Right atrium auricular region (tissue), 2 donors: ENCODE measurements at places on chromosomes 4 and X. TPM values are rescaled to one million over a fixed set of nuclear protein-coding genes. Genes with fewer than 3 reads are reported as not detected.

The CENPVL1 gene
- total RNA-seq = not detected

The RAB9B gene
- total RNA-seq = 21.1 TPM

The NEUROG2 gene
- total RNA-seq = not detected

The ITIH6 gene
- not detected for total RNA-seq

The PABPC5 gene
- 2.8 TPM for total RNA-seq

The SERTM2 gene
- not detected for total RNA-seq

The MAGEA12 gene
- not detected for total RNA-seq

The FREM3 gene
- not detected for total RNA-seq

The FMR1NB gene
- not detected for total RNA-seq

DNA sequence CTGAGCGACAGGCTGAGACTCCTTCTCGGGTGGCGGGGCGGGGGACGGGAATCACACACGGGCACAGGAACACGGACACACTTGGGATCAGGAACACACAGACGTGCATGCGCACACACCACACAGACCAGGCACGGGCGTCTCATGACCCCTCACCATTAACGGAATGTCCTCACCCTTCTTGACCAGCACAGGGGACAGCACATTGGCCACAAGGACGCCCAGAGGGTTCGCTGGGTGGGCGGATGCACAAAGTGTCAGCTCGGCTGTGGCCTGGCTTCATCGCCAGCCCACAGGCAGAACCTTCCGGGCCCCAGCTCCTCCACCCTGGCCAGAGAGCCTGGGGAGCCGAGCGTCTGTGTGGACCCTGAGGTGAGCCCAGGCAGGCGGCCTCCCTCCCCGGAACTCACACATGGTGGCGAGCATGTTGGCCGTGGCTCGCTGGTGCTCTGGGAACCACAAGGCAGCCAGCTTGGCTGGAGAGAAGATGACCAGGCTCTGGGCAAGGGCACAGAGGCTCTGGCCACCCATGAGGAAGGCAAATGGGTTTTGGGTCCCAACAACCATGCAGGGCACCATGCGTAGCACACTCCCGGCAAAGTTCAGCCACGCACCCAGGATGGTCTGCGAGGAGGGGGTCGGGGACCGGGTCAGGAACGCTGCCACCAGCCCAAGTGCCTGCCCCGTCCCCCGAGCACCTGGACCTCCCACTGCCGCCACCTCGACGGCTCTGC lies 3.1 kb downstream of the SLC49A3 start:
- no peak for DNase-seq

- DNase-seq = no peak
These were observed 25.5 kb downstream of the SMIM14 start for GRCh38 chr4:39613093-39613656.

- DNase-seq = no peak
These were observed 29.8 kb upstream of the MAGEA11 start for GRCh38 chrX:149682031-149682430.

- no peak for DNase-seq
These were observed 7.3 kb downstream of the EMCN start for GRCh38 chr4:100510551-100510950.

- no peak for DNase-seq
These were observed 8.0 kb downstream of the GPM6B start for GRCh38 chrX:13808865-13809264.

GRCh38 chrX:45554736-45555135 lies 354.1 kb upstream of the DIPK2B start:
- DNase-seq = no peak

GRCh38 chr4:111977419-111977965 lies 167.8 kb upstream of the FAM241A start:
- DNase-seq = no peak

DNA sequence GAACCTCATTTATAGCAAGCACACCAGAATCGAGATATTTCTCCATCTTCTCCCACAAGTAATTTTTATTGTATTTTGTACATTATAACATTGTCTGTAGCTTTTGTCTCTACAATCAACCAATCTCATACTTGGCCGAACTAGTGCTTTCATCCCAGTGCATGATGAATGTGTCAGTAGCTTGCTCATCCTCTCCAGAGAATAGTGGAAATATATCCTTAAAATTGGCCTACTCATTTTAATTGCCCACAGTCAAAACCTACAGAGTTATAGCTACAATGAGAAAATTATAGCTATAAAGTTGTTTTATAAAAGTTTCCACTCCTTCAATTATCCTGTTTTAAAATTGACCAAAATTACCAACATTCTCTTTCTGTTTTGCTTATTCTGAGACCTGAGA lies 103.8 kb downstream of the MAPK10 start:
- no peak for DNase-seq

DNA sequence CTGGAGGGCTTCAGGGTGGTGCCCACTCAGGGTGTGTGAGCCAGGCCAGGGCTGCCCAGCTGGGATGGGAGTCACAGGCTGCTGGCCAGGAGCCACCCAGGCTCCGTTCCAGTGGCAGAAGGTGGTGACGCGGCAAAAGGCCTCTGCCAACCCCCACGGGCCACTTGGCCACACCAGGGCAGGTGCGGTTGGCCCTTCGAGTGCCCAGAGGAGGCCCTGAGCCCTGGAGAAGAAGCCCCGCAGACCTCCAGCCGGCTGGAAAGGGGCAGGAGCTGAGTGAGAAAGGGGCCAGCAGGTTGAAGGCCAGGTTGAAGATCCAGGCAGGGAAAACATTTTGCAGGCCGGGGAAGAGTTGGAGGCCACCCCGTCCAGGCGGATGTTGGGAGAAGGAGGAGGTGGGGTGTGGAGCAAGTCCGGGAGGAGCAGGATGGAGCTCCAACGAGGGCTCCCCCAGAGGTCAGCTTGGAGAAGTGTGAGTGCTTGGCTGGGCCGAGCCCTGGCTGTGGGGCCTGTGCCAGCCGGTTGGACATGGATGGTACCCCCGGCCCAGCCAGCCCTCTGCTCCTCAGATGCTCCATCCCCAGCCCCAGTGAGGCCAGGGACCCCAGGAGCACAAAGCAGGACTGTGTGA lies 2.8 kb upstream of the CPLX1 start:
- DNase-seq = no peak

- no peak for DNase-seq
These were observed 5.5 kb upstream of the HSPA4L start for GRCh38 chr4:127776620-127777019.

DNA sequence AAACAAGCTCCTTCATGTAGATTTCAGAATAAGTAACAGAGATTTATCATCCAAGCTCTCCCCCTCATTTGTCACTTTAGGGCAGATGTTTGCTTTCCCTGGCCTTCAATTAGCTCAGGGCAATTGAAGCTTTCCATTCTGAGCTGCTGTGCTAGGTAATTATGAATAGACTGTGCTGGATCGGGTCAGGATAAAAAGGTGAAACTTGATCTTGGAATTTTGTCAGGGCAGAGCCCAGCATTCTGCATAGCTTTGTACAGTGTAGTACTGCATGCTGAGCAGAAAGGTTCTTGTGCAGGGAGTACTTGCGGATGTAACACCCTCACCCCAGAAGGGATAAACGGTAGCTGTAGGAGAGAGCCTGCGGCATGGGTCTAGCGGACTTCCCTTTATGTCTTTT lies 64.0 kb upstream of the CLDN34 start:
- no peak for DNase-seq

DNA sequence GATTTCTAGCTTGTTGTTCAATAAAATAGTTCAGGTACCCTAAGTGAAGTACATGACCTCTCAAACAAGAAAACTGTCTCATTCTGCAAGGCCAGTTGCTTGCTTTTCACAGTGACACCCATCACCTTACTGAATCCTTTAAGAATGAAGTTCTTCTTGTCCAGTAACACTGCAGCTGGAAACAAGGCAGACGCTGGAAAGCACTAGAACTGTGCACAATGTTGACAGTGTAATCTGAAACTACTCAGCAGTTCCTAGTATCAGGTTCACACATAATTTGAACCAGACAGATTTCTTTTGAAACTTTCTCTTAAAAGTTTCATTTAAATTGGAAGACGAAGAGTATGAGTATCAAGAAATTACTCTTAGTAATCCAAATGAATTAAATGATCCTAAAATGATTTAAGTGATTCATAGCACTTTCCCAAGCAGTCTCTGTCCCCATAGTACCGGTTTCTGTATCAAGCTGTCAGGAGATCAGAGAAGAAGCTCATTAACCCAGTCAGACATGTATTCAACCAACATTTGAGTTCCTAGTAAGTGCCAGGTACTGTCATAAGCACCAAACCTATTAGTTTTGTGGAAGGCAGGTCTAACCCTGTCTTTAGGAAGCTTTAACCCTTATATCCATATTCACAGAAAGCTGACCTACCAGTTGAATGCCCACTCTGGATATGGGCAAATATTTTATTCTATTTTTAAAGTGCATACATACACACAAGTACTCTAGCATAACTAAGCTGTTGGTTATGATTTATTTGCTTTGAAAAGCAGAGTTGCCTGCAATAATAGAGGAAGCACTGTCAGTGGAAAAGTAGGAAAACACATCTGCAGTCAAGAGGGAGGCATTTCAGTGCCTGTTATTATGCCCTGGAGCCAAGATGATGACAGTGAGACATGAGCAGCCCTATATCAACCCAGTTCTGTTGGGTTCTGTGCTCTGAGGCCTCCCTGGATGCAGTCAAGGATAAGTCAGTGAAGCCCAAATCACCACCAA lies 63.6 kb downstream of the PALLD start:
- DNase-seq = no peak

DNA sequence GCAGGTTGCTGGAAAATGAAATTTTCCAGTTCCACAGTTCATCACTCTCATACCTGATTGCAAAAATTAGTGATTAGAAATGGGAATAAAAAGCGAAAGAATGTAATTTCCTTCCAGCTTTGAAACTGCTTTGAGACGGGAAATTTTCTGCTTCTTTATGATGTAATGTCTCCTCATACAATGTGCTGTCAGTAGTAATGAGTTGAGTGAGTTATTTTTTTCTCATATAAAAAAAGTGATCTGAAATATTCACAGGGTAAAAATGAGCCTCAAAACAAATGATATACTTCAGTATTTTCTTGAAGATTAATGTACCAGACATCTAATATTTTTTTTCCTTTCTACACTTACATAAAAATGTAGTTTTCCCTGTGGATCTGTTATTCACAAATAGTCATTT lies 179.1 kb upstream of the FAT4 start:
- DNase-seq = no peak

GRCh38 chr4:124018383-124019317 lies 622.1 kb downstream of the SPRY1 start:
- peak; percentile 82 for DNase-seq

GRCh38 chrX:72387247-72387646 lies 81.5 kb upstream of the CITED1 start:
- no peak for DNase-seq

- DNase-seq = no peak
These were observed 79.2 kb downstream of the RTL5 start for GRCh38 chrX:72052415-72053090.

DNA sequence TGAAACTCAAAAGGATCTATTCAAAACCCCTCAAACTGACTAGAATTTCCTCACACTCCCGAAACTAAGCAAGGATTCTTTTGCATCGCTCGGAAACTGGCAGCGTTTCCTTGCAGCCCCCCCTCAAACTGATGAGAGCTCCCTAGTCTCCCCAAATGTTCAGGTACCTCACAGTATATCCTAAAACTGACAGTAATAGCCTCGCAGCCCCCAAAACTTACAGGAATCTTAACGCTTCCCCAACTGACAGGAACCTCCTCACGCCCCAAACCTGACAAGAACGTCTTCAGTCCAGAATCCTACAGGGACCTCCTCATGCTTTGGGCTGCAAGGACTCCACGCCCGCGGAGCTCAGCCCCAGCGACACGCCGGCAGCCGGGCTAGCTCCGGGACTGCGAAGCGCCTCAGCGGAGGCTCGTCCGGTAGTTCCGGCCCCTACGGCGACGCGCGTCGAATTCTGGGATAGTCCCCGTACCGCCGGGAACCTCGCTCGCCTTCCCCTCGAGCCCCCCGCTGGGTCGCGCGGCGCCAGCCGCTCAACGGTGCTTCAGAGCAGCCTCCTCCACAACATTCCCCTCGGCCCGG lies 640 bp downstream of the PHF8 start:
- DNase-seq = no peak

DNA sequence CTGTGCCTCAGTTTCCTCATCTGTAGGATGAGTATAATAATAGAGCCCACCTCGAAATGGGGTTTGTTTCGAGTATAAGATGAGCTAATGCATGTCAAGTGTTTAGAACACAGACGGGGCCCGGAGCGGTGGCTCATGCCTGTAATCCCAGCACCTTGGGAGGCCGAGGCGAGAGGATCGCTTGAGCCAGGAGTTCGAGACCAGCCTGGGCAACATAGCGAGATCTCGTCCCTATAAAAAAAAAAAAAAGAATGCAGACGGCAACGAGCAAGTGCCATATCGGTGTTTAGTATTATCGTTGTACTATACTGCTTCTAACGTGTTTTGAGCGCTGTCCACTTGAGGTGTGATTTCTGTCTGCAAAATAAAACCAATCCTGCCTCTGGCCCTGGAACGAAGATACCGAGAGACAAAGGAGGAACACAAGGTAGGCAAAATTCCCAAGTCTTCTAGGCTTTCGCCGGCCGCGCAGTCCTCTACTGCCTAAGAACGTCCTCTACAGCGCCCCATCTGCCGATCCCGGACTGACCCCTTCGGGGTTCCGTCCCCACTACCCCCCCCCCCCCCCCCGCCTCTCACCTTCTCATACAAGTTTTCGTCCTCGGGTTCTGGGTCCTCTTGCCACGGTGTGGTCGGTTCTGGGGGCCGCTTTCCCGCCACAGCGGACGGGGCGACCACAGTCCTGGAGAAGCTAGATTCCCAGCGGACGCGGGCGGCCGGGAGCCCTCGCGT lies 442 bp downstream of the NDUFB11 start:
- no peak for DNase-seq

DNA sequence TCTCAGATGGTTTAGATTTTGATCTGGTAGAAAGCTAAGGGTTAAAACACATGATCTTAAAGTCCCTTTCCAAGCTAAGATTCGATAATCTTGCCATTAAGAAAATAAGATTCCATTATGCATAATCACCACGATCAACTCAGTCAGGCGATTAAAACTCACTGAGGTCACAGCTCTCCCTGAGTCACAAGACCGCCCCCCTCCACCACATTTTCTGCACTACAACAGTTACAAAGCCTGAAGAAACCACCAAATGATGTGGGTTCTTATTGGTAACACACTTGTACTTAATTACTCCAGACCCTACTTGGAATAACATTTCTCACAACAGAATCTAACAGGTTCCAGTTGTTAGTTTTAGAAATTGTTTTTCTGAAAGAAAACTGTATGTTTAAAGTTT lies 62.8 kb downstream of the SH3KBP1 start:
- DNase-seq = no peak

GRCh38 chr4:21948347-21949072 lies at the start of gene KCNIP4:
TSS of gene KCNIP4 (minus strand) at chr4:21948772.
- no peak for DNase-seq

GRCh38 chr4:80045786-80046185 lies 27.2 kb downstream of the ANTXR2 start:
- no peak for DNase-seq

DNA sequence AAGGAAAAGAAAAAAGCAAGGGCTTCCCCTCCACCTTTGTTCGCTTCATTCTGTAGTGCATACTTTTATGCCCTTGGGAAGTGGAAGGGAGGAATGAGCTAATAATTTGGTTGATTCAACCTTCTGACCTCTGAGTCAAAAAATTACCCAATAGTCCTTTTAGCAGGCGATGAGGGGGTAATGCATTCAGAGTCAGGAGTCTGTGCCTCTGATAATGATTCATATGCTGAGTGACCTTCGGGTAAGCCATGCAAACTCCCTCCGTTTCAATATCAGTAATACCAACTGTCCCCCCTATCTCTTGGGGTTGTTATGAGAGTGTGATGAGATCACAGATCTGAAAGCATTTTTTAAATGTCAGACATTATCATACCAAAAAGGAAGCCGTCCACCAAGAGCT lies 41.6 kb upstream of the ACSL4 start:
- no peak for DNase-seq

- DNase-seq = no peak
These were observed 38.1 kb upstream of the NOCT start for GRCh38 chr4:138977524-138977923.

GRCh38 chrX:136750364-136750763 lies 30.4 kb downstream of the ARHGEF6 start:
- no peak for DNase-seq
